Stimulated activated CD4-positive, alpha-beta T cell treated with anti-CD3 and anti-CD28 coated beads, Interleukin-1b, Interleukin-23, amount 100 ng/mL, for 48 hours (primary cell): ENCODE measurements at places on chromosomes 12 and 14.

- DNase-seq, result peak; percentile 85
Observed at GRCh38 chr12:104215638-104216297, at the start of gene TXNRD1. TXNRD1 (plus strand) TSS chr12:104215779; CDS start chr12:104215803, 24 bp downstream.

DNA sequence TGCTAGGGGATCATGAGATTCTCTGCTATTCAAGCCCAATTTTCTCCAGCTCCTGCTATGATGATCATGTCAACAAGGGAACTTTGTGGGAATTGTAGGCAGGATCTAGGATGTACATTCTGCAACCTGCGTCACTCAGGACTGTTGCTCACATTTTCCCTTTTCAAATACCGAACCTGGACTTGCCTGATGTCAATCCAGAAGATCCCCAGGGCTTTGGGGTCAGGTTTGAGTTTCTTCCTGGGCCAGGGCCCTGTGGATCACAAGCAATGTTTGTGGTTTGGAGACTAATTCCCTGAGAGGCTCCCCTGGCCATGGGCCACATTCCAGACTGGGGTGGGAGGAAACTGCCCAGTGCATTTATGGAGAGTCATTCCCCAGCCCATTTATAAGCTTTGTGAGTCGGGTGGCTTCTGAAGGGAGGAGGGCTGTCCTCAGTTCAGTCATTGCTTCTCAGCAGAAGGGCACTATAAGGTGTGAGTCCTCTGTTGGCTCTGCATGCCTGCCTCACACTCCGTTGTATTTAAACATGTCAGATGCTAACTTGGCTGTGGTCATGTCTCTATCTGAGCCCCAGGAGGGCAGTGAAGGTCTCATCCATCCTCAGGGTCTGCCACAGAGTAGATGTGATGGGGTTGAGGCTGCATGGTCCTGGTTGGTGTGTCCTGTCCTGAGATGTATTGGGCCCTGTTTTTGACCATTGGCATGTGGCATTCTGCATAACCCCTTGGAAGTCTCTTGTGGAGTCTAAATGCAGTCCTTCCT is 6.5 kb downstream of the KRT86 start:
- no peak for DNase-seq

- no peak for DNase-seq
Observed at GRCh38 chr12:109719123-109720022, 5.7 kb downstream of the FAM222A start.

DNA sequence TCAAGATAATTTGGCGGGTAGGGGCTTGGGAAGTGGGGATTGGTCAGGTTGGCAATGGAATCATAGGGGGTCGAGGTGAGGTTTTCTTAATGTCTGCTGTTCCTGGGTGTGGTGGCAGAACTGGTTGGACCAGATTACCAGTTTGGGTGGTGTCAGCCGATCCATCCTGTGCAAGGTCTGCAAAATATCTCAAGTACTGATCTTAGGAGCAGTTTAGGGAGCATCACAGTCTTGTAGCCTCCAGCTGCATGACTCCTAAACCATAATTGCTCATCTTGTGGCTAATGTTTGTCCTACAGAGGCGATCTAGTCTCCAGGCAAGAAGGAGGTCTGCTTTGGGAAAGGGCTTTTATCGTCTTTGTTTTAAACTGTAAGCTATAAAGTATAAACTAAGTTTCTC is 868.4 kb downstream of the DIO2 start:
- DNase-seq, result no peak

DNA sequence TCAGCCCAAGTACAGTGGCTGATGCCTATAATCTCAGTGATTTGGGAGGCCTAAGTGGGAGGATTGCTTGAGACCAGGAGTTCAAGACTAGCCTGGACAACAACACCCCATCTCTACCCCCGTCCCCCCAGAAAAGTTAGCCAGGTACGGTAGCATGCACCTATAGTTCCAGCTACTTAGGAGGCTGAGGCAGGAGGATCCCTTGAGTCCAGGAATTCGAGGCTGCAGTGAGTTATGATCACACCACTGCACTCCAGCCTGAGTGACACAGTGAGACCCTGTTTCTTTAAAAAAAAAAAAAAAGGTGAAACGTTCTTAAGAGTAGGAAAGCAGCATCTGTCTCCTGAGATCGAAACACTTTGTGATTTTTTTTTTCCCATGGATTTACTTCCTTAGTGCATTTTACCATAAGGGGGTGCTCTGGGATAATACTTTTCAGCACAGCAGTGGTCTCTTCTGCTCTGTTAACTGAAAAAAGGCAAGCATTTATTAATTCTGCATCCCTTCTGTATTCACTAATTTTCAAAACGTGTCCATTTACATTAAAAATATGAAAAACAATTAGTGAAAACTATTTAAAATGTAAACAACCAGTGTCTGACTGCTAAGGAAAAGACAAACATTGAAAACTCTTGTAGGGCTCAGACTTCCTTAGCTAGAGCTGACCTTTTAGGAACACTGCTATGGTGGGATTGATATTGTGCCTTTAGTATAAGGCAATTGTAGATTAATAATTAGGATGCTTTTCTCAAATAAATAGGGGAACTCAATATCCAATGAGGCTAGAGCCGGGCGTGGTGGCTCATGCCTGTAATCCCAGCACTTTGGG is 31.2 kb upstream of the USP44 start:
- DNase-seq, result no peak

DNA sequence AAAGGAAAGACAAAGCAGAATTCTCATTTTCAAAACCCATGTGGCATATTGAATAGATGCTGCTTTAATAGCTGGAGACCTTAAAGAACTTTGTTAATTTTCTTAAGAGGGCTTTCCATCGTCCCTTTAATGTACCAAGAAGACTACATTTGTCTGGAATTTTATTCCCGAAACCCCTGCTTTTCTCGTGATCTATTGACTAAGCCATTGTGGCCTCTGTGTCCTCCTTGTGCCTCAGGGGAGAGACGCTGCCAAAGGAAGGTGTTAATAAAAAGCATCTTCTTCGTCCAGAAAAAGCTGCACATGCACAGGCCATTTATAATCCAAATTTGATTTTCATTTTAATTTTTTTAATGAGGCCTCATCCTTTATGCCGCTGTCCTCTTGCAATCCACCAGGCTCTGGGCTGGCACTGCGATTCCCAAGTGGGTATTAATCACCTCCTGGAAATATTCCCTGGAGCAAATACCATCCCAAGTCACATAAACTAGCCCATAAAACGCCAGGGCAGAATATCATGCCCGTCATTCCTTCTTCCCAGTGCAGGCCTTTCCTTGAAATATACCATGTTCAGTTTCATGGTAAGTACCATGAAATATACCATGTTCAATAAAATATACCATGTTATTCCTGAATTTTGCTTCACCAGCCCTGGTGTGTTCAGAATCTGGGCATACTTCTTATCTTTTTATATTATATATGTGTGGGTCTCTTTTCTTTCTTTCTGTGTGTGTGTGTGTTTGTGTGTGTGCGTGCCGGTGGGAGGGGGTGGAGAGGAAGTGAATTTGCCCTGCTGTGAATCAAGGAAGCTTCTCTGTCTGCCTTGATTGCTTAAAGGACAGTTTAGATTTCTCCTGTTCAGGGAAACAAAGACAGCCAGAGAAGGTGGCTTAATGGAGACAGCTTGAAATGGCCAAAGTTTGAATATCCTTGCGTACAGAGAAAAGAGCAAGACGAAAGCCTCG is 147.6 kb downstream of the PHETA1 start:
- no peak for DNase-seq

DNA sequence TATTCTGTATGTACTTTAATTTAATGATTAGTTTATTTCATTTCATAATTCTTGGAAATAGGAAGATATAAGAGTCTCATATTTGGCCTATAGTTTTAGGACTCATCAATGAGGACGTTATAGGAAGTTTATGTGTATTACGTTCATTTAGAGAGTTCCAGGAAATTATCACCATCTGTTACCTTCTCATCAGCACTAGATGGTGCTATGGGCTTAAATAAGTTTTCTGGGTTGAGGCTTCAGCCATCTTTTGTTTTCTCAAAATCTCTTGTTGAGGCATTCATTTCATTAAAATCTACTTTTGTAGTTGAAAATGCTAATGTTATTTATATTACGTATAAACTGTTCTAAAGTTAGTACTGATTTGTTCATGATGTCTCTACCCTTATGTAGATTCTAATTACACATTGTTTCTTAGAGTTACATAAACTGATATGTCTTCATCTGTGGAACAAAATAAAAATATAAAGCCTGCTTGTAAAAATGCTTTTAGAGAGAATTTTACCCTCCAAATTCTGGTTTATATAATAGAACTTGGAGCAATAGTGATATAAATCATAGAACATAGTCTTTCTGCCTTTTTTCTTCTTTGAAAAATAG is 89.2 kb downstream of the CFAP54 start:
- DNase-seq, result no peak

- peak; percentile 27 for DNase-seq
Observed at GRCh38 chr12:118356809-118357256, 15.9 kb downstream of the TAOK3 start.

DNA sequence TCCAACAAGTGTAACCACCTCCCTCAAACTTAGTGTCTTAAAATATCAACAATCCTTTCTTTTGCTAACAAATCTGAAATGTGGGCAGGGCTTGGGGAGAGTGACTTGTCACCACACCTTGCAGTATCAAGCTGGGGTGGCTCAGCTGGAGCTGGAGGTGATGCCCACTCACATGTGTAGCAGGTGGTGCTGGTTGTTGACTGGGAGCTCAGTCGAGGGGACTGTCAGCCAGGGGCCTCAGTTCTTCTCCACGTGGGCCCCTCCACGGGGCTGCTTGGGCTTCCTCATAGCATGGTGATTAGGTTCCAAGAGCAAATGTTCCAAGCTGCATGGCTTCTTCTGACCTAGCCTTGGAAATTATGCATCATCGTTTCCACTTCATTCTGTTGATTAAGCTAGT is 32.6 kb upstream of the ESRRB start:
- DNase-seq, result no peak
